ENCODE measurements at places on chromosomes 3 and 15. TPM values are rescaled to one million over a fixed set of nuclear protein-coding genes. Genes with fewer than 3 reads are reported as not detected.

- no peak for DNase-seq
Observed at GRCh38 chr15:26729581-26729980, 43.3 kb downstream of the GABRB3 start.

ZNF148 gene
- total RNA-seq = 26.0 TPM

GRCh38 chr15:79307251-79307650 is 3.7 kb upstream of the TMED3 start:
- DNase-seq = no peak

DNA sequence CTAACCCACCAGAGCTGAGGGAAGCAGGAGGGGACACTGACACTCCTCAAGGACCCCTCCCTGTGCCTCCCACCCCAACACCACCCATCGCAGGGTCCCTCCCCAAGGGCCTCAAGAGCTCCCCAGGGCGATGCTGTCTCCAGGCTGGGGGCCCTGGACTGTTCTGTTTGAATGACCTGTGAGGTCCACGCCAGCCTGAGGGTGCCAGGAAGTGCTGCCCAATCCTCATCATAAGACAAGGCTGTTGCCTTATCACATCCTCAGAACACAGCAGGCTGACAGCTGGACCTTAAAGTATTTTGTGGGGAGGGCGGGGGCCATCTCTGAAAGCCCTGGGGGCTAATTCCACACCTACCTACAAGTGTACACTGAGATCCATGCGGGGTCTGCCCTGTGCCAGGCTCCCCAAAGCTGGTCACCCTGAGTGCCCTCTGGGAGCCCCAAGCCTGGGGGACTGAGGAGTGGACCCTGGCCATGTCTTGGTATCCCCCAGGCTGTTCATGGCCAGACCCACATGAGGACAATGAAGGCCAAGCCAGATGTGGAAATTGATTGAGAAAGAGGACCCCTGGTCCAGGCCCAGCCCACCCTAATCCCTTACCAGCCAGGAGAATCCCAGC is 23.8 kb upstream of the GOLGA6C start:
- DNase-seq = no peak

GRCh38 chr15:80776420-80777045 is 2.6 kb upstream of the CEMIP start:
- no peak for DNase-seq
